ENCODE measurements at places on chromosomes 13 and 19.
A peak's percentile ranks its signal among the peaks of the same experiment; 100 is the strongest.

GRCh38 chr19:33358408-33358807, 15.1 kb upstream of the CEBPG start:
- DNase-seq = no peak

DNA sequence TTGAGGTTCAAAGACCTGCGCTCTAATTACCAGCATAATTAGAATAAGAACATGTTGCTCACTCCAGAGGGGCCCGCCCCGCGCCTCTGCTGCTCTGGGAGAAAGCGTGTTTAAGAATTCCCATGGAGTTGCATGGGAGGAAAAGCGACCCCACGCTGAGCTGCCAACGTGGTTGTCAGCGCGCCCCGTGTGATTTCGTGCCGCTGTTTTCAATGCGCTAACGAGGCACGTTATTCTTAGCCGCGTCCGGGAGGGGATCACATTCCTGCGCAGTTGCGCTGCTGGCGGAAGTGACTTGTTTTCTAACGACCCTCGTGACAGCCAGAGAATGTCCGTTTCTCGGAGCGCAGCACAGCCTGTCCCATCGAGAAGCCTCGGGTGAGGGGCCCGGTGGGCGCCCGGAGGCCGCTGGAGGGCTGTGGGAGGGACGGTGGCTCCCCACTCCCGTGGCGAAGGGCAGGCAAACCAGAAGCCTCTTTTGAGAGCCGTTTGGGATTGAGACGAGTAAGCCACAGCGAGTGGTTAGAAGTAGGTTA, 173.8 kb upstream of the SOX1 start:
- no peak for DNase-seq

GRCh38 chr19:50690439-50690838, 29.2 kb downstream of the SHANK1 start:
- no peak for DNase-seq

DNA sequence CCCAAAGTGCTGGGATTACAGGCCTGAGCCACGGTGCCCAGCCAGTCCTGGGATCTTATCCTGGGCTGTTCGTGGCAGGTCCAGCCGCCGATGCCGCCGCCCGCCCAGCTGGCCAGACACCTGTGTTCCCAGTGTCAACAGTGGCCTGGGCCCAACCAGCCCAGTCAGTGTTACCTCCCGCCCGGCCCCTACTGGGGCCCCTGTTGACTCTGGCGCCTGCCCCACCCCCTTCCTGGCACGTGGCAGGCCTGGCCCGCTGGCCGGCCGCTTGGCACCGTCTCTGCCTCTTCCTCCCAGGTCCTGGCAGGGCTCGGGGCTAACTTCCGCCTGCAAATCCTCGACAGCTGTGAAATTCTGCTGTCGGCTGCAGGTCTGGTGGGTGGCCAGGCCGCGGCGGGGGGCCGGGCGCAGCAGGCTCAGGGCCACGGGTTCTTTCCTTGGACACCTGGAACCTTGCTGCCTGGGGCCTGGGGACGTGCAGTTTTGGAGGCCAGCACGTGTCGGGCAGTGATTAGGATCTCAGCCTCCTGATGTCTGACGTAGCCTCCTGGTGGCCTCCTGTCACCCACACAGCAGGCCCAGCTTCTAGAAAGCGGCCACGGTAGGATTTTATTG, 9.1 kb downstream of the ARID3A start:
- DNase-seq = no peak

DNA sequence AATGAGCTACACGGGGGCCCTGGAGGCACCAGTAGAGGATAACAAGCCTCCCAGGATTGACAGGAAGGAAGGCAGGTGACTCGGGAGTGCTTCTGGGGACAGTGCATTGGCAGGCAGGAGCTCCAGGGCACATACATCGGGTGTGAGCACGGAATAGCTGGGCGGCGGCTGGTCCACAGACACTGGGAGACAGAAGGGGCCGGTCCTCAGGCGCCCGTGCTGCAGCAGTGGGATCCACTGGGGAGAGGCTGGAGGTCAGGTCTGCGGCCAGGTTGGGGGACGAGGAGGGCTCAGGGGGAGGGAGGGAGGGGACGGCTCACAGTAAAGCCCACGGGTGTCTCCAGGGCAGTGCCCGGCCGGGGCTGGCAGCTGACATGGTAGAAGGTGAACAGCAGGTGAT, 2.1 kb upstream of the ANGPTL8 start:
- no peak for DNase-seq

GRCh38 chr19:21921691-21922180, 85.8 kb upstream of the ZNF43 start:
- no peak for DNase-seq

DNA sequence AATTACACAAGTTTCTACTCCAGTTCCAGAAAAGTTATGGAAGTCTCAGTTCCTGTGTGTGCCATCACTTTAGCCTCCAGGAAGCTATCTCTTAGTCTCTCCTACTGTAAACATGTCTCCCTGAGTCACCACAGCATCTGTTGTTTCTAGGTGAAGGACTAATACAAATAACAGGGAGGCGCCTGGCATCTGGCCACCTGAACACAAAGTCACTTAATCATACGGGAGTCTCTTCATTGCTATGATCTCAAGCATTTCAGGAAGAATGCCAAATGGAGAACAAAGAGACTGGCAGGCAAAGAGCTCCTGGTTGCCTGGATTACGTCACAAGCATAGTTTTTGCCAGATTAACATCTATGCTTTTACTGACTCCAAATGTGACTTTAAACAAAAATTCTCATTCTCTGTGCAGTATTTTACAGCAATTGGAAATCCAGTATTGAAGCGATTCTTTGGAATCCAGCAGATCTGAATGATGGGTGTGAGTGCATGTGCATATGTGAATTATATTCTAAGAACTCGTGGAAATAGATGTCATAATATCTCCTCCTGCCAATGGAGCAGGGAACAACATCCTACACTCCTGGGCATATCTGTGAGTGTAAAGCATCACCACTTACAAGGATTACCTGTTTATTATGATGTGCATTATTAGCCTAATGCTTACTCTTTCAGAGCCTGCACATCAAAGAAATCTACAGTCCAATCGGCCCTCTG, 572.8 kb downstream of the PCDH9 start:
- DNase-seq = peak; percentile 67

GRCh38 chr19:14450168-14450874, 17.2 kb downstream of the PKN1 start:
- DNase-seq = peak; percentile 83

GRCh38 chr13:28173793-28174192, 35.4 kb downstream of the PAN3 start:
- no peak for DNase-seq

DNA sequence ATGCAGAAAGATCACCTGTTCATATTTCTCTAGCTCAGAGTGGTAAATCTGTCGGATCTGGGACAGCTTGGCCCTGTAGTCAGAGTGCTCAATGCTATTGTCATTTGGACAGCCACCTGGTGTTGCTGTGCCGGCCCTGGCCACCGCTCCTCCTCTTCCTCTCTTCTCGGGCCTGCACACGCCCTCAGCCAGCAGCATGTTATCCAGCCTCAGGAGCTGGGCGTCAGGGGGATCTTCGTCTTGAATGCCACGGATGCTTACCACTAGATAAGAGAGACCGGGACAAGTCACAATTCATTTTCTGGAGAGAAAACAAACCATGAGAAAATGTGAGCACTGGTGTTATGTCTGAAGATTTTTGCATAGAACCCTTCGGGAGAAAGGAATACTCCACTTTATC, 32.5 kb downstream of the CILP2 start:
- no peak for DNase-seq

DNA sequence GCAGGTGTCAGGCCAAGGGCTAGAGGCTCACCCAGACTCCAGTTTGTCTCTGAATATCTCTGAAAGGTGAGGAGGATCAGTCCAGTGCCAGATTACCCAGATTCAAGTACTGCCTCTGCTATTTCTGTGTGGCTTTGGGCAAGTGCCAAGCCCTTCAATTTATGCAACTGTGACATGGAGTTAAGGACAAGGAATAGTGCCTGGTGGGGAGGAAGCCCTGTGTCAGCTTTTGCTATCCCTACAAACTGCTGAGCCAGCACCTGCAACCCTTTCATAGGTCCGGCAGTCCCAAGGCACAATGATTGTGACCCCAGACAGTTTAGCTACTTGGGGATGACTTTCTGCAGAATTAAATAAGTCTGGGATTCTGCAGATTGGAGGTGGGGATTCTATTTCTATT, 123.0 kb downstream of the KL start:
- DNase-seq = no peak

DNA sequence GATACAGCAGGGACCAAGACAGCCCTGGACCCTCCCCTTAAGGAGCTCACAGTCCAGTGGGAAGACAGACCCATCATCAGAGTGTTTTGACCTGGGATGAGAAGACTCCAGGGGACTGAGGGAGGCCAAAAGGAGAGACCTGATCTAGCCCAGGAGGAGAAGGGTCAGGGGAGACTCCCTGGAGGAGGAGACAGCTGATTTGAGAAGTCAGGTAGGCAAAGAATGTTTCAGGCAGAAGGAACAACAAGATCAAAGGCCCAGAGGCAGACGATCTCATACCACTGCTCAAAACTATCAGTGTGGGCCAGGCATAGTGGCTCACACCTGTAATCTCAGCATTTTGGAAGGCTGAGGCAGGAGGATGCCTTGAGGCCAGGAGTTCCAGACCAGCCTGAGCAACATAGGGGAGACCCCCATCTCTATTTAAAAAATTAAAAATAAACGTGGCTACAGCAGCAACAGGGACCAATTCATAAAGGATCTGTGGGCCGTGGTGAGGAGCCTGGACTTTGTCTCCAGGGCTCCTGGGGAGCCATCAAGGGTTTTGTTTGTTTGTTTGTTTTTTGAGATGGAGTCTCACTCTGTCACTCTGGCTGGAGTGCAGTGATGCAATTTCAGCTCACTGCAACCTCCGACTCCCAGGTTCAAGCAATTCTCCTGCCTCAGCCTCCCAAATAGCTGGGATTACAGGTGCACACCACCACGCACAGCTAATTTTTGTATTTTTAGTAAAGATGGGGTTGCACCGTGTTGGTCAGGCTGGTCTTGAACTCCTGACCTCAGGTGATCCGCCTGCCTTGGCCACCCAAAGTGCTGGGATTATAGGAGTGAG, 2.2 kb upstream of the COX6B1 start:
- DNase-seq = no peak

DNA sequence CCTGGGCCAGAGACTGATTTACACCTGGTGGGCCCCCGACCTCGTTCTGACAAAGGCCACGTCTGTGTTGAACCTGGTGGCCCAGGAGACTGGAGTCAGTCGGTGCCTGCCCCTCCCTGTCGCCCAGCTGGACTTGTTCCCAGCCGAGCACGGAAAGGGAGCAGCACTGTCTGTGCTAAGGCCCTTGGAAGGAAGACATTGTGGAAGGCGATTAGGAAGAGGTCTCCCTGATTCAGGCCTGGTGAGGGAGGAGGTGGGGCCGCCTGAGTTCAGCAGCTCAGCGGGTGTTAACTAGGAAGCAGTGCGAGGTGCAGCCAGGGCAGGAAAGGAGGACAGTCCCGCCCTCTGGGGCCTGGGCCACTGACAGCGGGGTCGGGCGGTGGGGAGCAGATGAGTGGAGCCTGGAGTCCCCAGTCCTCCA, 64.7 kb downstream of the GPR12 start:
- DNase-seq = no peak

- no peak for DNase-seq
These were observed 1.4 kb downstream of the ING1 start for GRCh38 chr13:110714797-110715394.
